ENCODE measurements at places on chromosomes 16 and 17. TPM values are rescaled to one million over a fixed set of nuclear protein-coding genes. Genes with fewer than 3 reads are reported as not detected.

The SLC13A2 gene
- total RNA-seq, result not detected

The KRT12 gene
- not detected for total RNA-seq

The FOXC2 gene
- total RNA-seq, result under 0.01 TPM

The SDR42E2 gene
- not detected for total RNA-seq

The CALB2 gene
- total RNA-seq, result 1.0 TPM

The NEUROD2 gene
- total RNA-seq, result not detected

The PYCARD gene
- total RNA-seq, result 27.1 TPM

The PPL gene
- 1.6 TPM for total RNA-seq

The GFAP gene
- 2.1 TPM for total RNA-seq

The PRSS36 gene
- 0.52 TPM for total RNA-seq

The ST6GALNAC1 gene
- total RNA-seq, result not detected

The SGCA gene
- total RNA-seq, result 158 TPM

The SPATA2L gene
- total RNA-seq, result 6.8 TPM
